ENCODE measurements at places on chromosomes 6 and 20. TPM values are rescaled to one million over a fixed set of nuclear protein-coding genes. Genes with fewer than 3 reads are reported as not detected.

Gene ISM1
- 2.9 TPM for total RNA-seq

DNA sequence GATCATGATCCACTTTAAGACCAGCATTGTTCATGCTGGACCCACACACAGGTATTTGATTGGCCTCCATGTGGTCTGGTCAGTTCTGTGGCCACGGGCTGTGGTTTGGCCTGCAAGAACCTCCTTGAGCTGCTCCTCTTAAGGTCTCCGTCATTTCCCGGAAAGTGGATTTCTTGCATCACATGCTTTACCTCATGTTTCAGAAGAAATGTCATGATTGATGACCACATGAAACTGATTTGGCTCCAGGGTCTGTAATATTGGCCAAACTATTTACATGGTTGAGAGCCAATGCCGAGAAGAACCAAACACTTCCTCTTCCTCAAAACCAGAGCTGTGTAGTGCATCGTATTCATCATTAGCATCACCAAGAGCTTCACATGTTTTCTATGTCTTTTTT lies 13.2 kb upstream of the RSPH3 start:
- H3K4me3 ChIP-seq: no peak overlapping the region
- H3K27me3 ChIP-seq: no peaks in the 10 kb centered on the region
- DNase-seq: no peak
- H3K27ac ChIP-seq: no peak overlapping the region
- peaks cover 39% of the 10 kb centered on the region for H3K4me1 ChIP-seq

DNA sequence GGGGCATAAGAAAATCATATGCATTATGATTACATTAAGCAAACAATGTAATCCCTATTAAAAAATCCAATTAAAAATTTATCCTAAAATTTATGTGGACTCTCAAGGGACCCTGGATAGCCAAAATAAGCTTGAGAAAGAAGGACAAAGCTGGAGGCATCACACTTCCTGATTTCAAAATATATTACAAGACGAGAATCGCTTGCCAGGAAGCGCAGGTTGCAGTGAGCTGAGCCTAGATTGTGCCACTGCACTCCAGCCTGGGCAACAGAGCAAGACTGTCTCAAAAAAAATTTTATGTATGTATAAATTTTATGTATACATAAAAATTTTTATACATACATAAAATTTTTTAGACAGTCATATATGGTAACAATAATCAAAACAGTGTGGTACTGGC lies 48.5 kb upstream of the GCNT2 start:
- H3K4me1 ChIP-seq: no peaks in the 10 kb centered on the region
- no peak overlapping the region for H3K27ac ChIP-seq
- no peaks in the 10 kb centered on the region for H3K36me3 ChIP-seq

DNA sequence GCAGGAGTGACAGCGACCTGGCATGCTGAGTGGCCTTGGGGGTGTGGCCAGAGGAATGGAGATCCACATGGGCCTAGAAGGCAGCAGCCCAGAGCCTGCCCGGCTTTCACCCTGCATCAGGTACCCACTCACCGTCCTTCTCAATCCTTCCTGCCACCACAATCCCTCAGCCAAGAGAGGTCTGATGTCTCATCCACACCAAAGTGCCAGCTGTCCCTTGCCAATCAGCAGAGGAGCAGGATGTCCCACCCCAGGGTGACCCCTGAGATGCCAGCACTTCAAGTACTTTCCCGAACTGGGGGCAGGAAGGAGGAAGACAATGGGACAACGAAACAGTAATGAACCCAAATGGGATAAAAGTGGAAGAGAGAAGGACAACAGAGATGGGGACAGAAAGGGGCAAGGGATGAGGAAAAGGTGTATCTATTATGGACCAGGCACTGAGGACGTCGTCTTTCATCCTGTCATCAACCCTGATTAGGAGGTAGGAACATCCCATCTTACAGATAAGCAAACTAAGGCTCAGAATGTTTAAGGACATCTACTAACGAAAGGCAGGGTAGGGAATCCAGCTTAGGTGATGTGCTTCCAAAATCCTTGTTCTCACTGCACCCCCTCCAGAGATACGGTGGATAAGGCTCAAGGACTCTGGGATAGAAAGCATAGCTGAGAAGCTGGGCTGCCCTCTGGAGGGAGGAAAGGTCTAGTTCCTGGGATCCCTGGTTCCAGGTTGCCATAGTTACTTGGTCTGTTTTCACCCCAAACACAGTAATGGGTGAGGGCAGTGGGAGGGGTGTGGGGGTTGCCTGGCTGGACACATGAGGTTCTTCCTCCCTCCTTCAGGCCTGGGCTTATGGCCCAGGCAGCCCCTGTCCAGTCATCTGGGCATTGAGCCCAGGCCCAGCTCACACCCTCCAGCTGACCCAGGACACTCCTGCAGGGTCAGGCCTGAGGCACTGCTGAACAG lies 4.5 kb upstream of the TNXB start:
- H3K4me3 ChIP-seq: no peak overlapping the region
- peaks cover 5% of the 10 kb centered on the region for H3K27me3 ChIP-seq
- H3K36me3 ChIP-seq: peaks cover 10% of the 10 kb centered on the region
- DNase-seq: no peak
- H3K4me1 ChIP-seq: no peaks in the 10 kb centered on the region

DNA sequence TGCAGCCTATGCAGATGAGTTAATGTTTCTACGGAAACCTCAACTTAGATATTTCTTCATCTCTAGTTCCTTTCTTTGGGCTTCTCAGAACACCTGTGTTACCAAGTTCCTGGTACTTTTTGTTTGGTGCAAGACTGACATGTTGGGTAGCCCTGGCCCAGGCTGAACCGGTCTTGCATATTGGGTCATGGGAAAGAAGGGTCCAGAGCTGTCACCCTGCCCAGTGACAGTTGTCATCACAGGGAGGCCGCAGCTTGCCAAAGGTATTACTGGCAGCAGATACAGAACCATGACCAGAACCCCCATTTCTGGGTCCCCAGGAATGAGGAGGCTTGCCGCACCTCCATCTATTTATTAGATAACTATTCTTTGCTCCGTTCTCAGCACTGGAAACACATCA lies 40.2 kb downstream of the PDYN start:
- no peak for DNase-seq
- no peaks in the 10 kb centered on the region for H3K36me3 ChIP-seq
- no peaks in the 10 kb centered on the region for H3K4me1 ChIP-seq

- peaks cover 6% of the 10 kb centered on the region for H3K4me1 ChIP-seq
- no peak overlapping the region for H3K27ac ChIP-seq
- no peaks in the 10 kb centered on the region for H3K27me3 ChIP-seq
- DNase-seq: peak; percentile 67
- no peaks in the 10 kb centered on the region for H3K36me3 ChIP-seq
- H3K4me3 ChIP-seq: no peak overlapping the region
Observed at GRCh38 chr20:1108437-1108920, 9.9 kb upstream of the PSMF1 start.

GRCh38 chr6:11275598-11275997 lies 43.1 kb upstream of the NEDD9 start:
- H3K27ac ChIP-seq: peak overlapping the region; percentile 40
- DNase-seq: no peak
- no peaks in the 10 kb centered on the region for H3K27me3 ChIP-seq
- H3K4me3 ChIP-seq: no peak overlapping the region
- H3K36me3 ChIP-seq: peaks cover 3% of the 10 kb centered on the region

DNA sequence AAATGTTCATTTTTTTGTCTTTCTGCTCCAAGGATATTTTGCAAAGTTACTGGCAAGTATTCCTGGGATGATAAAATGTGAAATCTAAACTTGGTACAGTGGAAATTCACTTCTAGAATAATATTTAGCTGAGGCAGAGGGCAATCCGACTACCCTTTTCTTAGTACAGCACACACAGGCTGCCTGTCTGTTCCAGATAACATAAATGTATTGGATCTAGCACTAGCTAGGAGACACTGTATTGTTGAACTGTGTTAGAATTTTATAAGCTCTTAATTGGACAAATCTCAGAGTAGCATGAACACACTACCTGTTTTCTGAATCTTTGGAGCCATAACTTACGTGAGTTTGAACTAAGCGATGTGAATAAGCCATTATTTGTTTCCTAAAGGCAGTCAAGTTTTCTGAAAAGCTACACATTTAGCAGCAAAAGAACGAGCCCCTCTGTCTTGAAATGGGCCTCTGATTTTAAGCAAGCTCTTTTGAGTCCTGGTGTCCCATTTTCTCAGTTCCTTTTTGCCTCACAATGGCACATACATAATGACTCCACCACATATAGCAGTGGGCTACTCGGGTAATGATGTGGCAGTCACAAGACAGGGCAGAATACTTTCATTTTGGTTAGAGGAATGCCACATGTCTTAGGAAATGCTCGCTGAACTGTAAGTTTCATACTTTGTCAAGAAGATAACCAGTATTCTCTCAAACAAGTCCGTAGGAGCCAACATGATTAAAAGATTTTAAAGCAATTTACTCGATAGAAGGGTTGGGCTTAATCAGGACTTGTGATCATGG lies 116.5 kb upstream of the ESR1 start:
- peak overlapping the region; percentile 30 for H3K27ac ChIP-seq
- peaks cover 2% of the 10 kb centered on the region for H3K4me1 ChIP-seq
- no peaks in the 10 kb centered on the region for H3K27me3 ChIP-seq
- no peak for DNase-seq
- no peaks in the 10 kb centered on the region for H3K36me3 ChIP-seq

Gene CLPSL2
- not detected for total RNA-seq

Gene PRDM13
- total RNA-seq: not detected

GRCh38 chr20:50534567-50534966 lies 24.4 kb downstream of the PTPN1 start:
- no peaks in the 10 kb centered on the region for H3K27me3 ChIP-seq
- H3K27ac ChIP-seq: no peak overlapping the region
- H3K36me3 ChIP-seq: peaks cover 9% of the 10 kb centered on the region
- no peak for DNase-seq

DNA sequence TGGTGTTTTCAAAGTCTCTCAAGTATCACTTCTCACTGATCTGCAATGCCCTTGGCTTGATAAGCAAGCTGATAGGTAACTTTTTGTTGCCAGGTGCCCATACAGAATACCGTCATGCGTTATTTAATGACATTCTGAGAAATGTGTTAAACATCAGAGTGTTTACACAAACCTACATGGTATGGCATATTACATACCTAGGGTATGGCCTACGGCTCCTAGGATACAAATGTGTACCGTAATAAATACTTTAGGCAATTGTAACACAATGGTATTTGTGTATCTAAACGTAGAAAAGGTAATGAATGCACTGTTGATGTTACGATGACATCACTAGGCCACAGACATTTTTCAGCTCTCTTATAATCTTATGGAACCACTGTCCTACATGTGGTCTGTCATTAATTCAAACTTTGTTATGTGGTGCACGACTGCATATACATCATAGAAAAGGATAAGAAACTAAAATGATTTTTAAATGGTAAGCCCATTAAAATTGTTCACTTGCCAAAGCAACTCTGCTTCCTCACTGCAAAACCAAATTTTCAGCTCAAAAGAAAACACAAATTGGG lies 35.7 kb downstream of the CSNK2A1 start:
- no peaks in the 10 kb centered on the region for H3K4me1 ChIP-seq
- H3K4me3 ChIP-seq: no peak overlapping the region
- DNase-seq: no peak
- no peaks in the 10 kb centered on the region for H3K27me3 ChIP-seq

DNA sequence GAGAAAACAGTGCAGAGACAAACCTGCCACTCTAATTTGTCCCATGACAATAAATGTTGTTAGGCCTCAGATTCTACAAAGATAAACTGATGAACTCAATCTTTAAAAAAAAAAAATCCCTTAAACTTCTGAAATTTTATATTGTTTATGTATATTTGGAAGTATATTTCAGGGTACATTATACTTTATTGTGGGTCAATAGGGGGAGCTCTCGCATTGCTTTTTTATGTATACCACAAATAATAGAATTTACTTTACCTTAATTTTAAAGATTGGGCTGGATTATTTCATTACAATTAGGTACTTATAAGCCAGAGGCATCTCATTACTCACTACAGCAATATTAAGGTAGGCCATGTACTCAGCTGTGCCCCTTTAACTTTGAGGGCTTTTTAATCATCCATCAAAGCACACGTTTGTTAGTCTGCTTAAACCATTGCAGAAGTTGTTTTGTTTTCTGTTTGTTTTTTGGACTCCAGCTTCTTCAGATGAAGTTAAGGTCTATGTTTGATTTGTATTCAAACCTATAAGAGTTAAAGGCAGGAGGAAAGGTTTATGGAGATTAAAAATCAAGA lies 56.3 kb upstream of the EYA4 start:
- H3K27me3 ChIP-seq: no peaks in the 10 kb centered on the region
- H3K27ac ChIP-seq: no peak overlapping the region
- no peaks in the 10 kb centered on the region for H3K4me1 ChIP-seq
- no peak for DNase-seq

Gene PPP1R14C
- not detected for total RNA-seq

Gene RSPH9
- total RNA-seq: not detected

All from T-cell (primary cell).